NCI-H1436 treated with DMSO at 0.1 percent for 48 hours (cell line): ENCODE measurements at places on chromosomes 3 and 15.

DNA sequence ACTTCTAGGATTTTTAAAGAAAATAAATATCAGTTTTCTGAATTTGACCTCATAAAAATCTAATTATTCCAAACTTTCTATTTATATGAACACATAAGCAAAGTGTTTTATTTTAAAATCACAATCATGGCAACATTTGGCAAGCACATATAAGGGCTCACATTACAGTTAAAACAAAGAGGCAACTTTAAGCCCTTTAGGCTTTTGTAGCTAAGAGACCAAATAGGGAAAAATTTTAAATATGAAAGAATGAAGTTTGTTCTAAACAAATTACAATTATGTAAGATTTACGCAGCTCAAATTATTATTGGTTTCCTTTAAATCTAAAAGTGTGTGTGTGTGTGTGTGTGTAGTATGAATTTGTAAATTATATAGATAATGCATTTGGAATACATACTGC lies 267.0 kb downstream of the ZIC4 start:
- DNase-seq = no peak

DNA sequence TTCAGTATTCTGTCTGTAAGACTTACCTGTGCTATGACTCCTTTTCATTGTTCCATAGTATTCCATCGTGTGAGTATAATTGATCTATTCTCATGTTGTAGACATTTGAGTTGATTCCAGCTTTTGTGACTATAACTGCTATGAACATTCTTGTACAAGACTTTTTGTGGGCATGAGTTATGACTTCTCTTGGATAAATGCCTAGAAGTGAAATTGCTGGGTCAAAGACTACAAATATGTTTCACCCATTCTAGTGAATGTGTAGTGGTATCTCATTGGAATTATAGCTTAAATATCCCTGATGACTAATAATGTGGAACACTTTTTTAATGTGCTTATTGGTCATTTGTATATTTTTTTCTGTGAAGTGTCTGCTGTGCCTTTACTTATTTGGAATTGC lies 27.6 kb upstream of the NPHP3 start:
- no peak for DNase-seq

DNA sequence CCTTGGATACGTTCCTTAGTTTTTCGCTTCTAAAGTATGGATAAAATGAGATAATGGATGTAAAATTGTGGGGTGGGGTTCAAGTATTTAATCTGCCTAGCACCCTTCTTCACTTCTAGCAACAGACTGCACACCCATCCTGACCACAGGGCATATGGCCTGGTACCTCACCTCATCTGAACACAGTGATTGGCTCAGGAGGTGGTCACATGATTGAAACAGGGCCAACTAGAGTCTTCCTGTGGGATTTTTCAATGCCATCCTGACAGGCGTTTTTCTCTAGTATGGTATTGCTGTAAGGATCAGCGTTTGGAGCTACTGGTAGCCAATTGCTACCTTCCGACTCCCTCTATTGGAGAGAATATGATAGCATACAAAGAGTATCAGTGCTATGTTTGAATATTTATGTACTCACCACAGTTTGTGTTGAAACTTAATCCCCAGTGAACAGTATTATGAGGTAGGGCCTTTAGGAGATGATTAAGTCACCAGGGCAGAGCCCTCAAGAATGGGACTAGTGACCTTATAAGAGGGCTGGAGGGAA lies 172.2 kb downstream of the PPM1L start:
- peak; percentile 32 for DNase-seq

DNA sequence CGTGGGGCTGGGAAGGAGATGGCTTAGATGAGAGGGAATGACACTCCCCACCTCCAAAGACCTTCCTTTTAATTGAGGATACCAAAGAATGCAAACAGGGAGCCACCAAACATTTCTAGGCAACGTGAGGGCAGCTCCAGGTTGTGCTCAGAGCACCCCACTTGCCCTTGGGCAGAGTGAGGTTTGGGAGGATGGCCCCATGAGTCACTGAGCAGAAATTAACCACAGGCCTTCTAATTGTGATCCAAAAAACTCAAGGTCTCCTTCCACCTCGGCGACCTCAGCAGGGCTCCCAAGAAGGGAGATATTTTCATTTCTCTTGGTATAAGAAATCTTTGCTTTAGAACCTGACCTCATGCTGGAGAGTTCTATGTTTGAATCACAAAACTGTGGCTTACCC lies 305.0 kb upstream of the TPM1 start:
- DNase-seq = no peak

DNA sequence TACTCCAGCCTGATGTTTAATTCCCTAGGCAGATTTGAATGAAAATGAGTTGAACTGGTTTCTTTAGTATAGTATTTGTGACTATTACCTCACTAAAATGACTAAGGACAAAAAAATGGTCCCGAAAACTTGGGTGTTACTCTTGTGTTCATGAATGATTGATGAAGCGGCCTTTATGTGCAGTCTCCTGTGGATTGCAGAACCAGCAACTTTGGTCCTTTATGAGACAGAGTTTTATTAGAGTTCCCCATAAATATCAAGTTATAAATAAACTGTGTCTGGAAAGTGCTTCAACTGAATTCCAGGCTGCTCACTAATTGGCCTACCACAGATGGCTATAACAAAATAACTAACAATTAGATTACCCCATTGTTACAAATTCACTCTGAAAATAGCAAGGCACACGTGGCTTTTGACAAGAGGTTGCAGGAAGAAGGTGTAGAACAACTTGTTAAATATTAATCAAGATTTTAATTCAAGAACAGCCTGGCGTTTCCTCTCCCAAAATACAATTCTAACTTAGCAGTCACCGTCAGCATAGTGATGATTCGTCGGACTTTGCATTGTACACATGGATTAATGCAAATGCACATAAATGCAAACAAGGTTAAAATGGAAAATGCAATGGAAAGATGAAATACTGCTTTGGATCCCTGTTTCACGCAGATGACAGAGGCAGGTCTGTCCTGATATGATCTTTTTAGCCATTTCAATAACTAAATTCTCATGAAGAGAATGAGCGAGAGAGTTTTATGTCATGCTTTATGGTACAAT lies 567.3 kb upstream of the ZNF717 start:
- DNase-seq = no peak

GRCh38 chr3:60207905-60208304 lies 1043.3 kb downstream of the FHIT start:
- no peak for DNase-seq

DNA sequence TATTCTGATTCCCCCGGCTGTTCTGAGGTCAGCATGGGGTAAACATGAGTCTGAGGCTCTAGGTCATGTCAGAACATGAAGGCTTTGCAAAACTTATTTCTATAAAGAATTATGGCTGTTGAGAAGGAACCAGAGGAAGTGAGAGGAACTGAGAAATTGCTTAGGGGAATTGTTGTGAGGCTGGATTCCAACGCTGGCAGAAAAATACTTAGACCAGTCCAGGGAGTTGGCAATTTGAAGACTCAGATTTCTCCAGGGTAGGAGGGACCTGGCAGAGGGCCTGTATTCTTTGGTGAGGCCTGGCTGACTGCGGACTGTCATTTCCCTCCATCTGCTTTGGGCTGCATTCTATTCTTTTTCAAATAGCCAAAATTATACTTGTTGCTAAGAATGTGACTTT lies 155.5 kb downstream of the PLD1 start:
- DNase-seq = no peak

- no peak for DNase-seq
Observed at GRCh38 chr3:122973893-122974615, 53.5 kb downstream of the SEMA5B start.

GRCh38 chr3:108822123-108822897 lies at the start of gene TRAT1:
TSS of gene TRAT1 (plus strand) at chr3:108822786. CDS start at chr3:108822928, 142 bp downstream.
- DNase-seq = no peak

DNA sequence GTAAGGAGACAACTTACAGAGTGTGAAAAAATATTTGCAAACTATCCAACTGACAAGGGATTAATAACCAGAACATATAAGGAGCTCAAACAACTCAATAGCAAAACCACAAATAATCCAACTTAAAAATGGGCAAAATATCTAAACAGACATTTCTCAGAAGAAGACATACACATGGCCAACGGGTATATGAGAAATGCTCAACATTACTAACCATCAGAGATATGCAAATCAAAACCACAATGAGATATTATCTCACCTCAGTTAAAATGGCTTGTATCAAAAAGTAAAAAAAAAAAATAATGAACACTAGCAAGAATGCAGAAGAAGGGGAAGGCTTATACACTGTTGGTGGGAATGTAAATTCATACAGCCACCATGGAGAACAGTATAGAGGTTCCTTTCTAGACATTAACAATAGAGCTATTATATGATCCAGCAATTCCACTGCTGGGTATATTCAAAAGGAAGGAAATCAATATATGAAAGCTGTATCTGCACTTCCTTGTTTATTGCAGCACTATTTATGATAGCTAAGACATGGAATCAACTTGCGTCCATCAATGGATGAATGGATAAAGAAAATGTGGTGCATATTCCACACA lies 998.6 kb downstream of the NAALADL2 start:
- DNase-seq = no peak

DNA sequence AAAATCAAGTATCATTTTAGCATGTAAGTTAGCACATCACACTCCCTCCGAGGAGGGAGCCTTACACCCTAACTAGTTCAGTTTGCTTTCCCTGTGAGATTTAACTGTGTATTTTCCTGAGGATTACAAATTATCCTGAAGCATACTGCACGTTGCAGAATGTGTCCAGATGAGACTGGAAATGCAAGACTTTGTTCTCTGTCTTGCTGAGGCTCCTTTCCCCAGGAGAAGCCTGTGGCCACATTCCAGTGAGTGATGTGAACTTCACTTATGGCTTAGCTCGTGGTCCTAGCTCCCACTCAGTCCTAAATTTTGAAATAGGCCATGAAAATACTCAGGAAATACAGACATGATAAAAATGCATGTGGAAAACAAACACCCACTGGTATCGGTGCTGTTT lies 23.7 kb downstream of the PDZRN3 start:
- no peak for DNase-seq

DNA sequence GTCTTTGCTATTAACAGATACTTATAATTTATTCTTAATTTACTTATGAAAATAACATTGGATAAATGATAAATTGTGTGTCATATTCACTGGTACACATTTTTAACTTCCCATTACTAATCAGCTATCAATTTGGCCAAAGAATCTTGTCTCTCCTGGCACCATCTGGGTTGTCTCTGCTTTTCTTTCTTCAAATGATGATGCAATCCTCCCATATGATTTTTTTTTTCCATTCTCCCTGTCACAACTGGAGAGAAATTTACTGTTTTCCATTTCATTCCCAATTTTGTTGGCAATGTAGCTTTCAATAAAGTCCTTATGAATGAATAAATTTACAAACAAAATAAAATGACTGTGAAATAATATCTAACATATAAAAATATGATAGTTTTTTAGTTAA lies 743.7 kb upstream of the EPHA6 start:
- no peak for DNase-seq

GRCh38 chr15:78991476-78991875 lies 46.6 kb upstream of the CTSH start:
- no peak for DNase-seq

- DNase-seq = no peak
Observed at GRCh38 chr3:194287374-194287773, 63.8 kb downstream of the CPN2 start.

GRCh38 chr3:141485641-141486495 lies 959 bp upstream of the RASA2 start:
- no peak for DNase-seq

DNA sequence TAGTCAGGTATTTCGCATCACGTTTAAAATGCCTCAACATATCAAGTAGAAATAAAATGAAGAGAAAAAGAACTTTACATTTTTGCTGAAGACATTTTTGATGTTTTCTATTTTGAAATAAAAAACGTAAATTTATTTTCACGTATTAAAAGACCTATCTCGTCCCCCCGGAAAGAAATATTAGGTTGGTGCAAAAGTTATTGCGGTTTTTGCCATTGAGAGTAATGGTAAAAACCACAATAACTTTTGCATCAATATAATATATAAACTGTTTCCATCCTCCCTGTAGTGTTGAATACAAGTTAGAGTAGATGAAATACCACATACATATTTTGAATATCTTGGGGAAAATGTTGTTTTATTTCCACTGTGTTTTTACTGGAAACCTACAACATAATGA lies 11.2 kb upstream of the ANO10 start:
- DNase-seq = no peak

GRCh38 chr3:135929670-135930069 lies 35.9 kb upstream of the PPP2R3A start:
- no peak for DNase-seq

- no peak for DNase-seq
Observed at GRCh38 chr15:72199205-72199515, 1.6 kb upstream of the GRAMD2A start.

- DNase-seq = no peak
Observed at GRCh38 chr15:25422021-25422420, 16.8 kb downstream of the UBE3A start.

DNA sequence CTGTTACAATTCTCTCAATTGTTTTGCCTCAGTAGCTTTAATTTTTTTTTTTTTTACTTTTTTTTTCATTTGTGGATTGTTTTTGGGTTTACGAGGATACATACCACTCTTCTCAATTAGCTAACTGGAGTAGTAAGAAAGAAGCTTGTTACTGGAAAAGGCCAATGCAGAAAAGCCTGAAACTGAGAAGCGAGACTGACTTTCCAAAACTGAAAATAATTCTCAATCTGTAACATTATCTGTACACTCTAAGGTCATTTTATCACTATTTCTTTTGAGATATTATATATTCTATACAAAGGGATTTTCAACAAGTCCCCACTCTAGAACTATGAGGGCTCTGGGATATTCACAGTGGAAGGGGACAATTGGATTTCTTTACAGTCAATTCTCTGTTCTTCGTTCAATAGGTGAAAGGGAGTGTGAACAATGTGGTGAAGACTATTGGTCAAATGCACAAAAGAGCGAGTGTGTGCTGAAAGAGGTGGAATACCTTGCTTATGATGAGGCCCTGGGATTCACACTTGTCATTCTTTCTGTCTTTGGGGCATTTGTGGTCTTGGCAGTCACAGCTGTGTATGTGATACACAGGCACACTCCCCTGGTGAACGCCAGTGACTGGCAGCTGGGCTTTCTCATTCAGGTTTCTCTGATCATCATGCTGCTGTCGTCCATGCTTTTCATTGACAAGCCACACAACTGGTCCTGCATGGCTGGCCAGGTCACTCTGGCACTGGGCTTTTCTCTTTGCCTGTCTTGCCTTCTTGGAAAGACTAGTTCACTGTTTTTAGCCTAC lies 83.9 kb upstream of the KCNAB1 start:
- DNase-seq = no peak

- no peak for DNase-seq
Observed at GRCh38 chr3:126005951-126006350, 37.0 kb downstream of the ROPN1B start.

DNA sequence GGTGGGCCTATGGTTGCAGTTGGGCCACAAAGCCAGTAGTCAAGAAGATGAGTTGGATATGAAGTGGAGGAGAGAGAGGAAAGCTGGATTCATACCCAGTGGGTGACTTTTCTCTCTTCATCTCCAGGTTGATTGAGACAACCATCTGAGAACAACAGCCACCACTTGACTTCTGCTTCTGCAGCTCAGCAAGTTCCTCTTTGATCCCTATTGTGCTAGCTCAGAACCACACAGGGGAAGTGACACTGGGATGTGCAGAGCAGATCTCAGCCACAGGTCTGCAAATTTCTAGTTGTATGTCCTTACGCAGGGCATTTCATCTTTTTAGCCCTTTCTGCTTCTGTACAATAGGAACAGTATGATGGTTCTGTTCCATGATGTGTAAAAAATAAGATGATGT lies 459.2 kb upstream of the ARRDC4 start:
- DNase-seq = no peak

GRCh38 chr3:122476532-122476931 lies 38.2 kb downstream of the KPNA1 start:
- DNase-seq = no peak

GRCh38 chr15:31347067-31347975 lies 20.7 kb downstream of the KLF13 start:
- DNase-seq = no peak
